ENCODE measurements at places on chromosomes 1 and 21. TPM values are rescaled to one million over a fixed set of nuclear protein-coding genes. Genes with fewer than 3 reads are reported as not detected.

Gene KCNQ4
- 0.02 TPM for polyA plus RNA-seq

Gene MRPL24
- 121 TPM for polyA plus RNA-seq

Gene C1orf232
- not detected for polyA plus RNA-seq

Gene PDE9A
- 1.0 TPM for polyA plus RNA-seq

DNA sequence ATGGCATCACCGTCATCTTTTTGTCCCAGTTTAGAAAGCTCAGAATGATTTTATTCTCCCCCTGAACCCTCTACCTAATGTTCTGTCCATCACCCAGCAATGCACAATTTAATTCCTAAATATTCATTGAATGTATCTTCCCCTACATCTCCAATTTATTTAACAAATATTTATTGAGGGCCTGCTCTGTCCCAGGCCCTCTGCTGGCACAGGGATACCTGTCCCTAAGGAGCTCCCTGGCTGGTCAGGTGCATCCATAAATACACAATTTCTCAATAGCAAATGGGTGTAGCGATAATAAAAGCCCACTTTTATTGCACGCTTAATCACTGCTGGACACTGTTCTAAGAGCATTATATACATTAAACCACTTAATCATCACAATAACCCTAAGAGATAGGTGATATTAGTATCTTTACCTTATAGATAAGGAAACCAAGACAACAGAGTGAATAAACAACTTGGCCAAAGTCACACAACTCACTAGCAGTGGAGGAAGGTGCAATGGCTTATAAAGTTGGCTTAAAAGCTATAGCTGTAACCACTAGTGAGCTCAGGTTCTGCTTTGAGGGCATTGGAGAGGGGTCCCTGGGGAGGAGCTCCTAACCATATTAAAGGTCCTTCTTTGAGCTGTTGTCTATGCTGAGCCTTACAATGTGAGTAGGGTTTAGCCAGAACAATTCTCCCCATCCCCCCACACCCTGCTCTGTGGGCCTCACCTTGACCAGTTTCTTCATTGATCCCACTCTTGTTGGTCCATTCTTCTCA is 126.3 kb upstream of the JUN start:
- DNase-seq: no peak

GRCh38 chr1:30191154-30191702 is 532.2 kb downstream of the MATN1 start:
- DNase-seq: no peak

DNA sequence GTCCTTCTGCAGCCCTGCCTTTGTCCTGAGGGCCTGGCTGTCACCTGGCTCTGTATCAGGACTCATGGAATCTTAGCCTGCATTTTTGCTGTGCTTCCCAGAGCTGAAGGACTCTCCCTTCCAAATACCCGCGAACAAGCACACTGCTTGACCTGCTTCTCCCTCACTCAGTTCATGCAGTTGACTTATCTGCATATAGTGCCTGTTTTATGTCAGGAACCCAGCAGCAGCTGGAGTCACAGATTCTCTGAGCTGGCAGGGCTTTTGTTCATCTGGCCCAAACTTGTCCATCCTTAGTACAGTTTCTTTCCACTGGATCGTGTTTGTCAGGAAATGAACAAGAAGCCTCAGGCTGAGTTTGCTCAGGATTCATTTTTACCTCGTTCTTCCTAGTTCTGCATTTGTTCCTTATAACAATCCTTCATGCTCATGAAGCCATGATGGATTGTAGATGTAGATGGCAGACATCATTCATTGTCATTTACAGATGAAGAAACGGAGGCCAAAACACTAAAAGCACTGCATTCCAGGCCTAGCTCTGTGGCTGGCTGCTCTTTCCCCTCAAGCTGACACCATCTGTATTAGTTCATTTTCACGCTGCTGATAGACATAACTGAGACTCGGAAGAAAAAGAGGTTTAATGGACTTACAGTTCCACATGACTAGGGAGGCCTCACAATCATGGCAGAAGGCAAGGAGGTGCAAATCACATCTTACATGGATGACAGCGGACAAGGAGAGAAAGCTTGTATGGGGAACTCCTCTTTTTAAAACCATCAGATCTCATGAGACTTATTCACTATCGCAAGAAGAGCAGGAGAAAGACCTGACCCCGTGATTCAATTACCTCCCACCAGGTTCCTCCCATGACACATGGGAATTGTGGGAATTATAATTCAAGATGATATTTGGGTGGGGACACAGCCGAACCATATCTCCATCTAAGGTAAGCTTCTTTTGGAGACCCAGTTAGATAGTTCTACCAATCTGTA is 150.9 kb downstream of the HIVEP3 start:
- DNase-seq: peak; percentile 79

- no peak for DNase-seq
Observed at GRCh38 chr1:106027871-106028270, 1028.6 kb upstream of the PRMT6 start.

- no peak for DNase-seq
Observed at GRCh38 chr1:30664103-30664755, 59.2 kb downstream of the MATN1 start.

GRCh38 chr1:94873520-94874351 is 53.2 kb downstream of the CNN3 start:
- no peak for DNase-seq

- no peak for DNase-seq
Observed at GRCh38 chr1:159771127-159771895, 9.5 kb upstream of the DUSP23 start.

DNA sequence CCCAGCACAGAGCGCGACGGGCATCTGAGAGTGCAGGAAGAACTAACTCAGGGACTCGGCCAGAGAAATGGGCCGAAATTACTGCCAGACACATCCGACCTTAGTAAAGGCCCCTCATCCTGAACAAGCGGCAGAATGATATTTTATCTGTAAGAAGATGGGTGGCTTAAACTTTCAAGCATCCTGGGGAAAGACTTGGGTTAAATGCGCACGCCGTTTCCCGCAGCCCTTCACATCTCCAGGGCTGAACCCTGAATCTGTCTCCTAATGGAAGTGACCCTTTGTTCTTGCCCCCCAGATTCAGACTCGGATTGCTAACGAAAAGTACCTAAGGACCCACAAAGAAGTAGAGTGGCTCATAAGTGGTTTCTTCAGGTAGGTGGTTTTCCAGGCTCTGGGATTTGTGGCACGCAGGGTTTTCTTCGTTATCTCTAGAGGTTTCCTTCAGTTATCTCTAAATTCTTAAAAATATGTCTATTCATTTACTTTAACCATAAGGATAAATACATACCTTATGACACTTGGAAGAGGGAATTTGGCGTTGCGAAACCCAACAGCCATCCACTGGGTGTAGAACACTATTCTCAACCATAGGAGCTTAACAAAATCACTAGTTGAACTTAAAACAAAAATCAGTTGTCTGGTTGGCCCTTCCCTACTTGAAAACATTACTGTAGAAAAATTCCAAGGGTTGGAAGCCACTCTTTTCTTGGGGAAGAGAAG is 627 bp downstream of the RIIAD1 start:
- no peak for DNase-seq

GRCh38 chr1:32758177-32758794 is 55.7 kb upstream of the SYNC start:
- no peak for DNase-seq

- no peak for DNase-seq
Observed at GRCh38 chr1:248823517-248824001, 2.2 kb downstream of the SH3BP5L start.

DNA sequence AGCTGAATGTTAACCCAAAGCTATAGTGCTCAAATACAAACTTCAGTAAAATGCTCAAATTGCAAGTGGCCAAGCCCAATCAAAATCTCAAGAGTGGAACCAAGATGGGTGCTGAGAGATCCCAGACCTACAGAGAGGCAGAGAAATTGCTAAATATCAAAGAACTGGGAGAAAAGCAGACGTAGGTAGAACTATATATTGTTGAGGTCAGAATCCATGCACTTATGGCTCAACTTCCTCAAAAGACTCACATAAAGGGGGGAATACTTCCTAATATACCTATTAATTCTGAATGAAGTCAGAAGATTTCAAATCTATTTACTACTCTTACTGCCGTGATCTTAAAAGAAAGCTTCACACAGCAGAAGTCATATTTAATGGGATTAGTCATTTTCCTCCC is 65.2 kb downstream of the PUM1 start:
- DNase-seq: no peak

All from mammary epithelial cell (primary cell).